ENCODE measurements at places on chromosomes 5 and 9.
A peak's percentile ranks its signal among the peaks of the same experiment; 100 is the strongest.

DNA sequence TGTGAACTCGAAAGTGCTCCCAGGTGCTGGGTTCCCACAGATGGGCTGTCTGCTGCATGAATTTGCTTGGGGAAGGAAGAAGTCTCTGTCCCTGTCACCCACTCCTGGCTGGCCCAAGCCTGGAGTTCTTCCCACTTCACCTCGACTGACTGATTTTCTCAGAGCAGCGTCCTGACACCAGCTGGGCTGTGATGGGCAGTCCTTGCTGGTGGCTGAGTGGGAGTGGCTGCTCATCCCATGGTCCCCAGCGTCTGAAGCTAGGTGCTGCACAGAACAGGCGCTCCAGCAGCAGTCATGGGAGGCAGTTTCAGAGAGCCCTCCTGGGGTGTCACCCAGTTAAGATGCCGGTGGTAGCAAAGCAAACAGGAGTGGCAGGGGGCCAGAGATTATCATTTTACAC lies 10.1 kb upstream of the NEURL1B start:
- DNase-seq = no peak

DNA sequence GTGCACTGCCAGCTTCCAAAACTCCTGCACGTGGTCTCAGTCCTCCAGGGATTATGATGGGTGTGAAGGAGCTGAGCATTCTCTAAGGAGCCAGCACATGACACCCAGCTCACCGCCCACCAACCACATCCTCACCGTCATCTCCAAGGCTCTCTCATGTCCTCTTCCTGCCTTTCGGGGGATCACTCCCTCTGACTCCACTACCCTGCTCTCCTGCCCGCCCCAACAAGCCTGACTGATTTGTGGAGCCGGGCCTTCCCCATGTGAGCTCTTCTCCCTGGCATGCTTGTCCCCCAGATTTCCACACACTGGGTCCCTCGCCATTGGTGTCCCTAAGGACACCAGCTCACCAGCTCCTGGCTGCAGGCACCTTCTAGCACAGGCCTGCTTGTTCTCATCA lies 1.9 kb downstream of the ABO start:
- DNase-seq = peak; percentile 24

DNA sequence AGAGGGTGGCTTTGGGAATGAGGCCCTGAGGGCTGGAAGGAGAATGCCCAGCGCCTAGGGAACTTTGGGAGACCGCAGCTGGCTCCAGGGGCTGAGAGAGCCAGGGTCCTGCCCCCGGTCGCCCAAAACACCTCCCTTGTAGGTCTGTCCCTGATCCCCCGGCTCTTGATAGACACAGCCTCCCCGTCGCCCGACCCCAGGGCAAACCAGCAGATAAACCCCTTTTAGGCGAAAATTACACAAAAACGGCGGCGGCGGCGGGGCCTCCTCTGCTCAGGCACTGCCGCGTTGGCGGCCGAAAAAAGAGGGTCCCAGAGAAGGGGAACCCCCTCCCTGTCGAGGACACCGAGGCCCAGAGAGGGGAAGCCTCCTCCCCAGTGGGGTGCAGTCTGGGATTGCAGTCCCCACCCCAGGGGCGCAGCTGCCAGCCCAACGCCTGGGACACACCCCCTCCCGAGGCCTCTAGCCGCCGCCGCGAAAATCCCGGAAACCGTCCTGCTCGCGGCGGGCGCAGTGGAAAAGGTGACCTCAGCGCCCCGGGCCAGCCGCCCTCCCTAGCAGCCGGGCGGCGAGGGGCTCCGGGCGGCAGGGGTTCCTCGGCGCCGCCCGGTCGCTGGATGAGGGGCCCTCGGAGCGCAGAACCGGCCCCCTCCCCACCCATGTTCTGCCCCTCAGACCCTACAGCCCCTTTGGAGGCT lies 3.1 kb upstream of the BARX1 start:
- DNase-seq = no peak

GRCh38 chr9:6272229-6272598 lies 56.0 kb upstream of the TPD52L3 start:
- peak; percentile 62 for DNase-seq

DNA sequence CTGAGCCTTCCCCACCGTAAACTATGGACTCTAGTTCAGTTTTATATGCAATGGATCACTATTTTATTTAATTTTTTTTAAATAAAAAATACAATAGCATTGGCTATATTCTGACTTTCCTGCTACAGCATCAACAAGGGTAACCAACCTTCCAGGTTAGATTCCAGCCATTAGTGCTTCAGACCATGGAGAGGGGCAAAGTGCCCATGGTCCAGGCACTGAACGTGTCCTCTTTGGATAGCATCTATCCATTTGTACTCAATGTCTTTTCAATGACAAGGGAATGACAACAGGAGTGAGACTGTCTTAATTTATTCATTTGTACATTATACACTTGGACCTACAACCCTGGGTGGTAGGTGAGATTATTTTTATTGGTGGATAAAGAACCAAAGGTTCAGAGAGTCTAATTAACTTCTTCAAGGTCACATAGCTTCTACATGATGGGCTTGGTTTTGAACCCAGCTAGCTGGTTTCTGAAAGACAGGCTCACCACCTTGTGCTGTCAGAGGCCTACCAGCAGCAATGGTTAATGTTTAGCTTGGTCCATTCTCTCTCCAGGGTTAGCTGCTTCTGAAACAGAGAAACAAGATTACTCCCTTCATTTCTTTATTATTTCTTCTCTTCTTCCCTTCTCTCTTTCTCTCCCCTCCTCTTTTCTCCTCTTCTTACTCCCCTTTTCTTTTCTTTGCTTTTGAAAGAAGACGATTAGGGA lies 11.5 kb downstream of the TMEM171 start:
- no peak for DNase-seq

DNA sequence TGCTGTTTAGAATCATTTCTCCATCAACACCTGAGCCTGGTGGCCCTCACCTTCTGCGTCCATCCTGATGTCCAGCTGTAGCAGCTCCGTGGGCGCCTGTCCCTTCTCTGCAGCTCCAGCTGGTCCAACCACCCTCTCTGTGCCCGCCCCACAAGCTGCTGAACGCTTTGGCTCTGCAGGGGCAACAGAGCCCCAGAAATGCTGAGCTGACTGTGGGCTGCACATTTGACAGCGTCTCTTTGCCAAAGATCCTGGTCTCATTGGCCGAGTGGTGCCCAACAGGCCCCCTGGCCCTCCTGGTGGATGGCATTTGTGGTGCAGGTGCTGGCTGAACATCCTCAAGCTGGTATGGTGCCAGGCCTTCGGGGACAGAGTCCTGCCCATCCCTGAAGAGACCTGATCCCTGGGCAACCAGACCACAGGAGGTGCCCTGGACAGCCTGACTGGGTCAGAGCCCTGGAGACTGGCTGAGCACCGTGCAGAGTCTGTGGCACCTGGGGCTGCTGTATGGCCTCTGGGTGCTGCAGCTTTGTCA lies 25.3 kb upstream of the CEP72 start:
- DNase-seq = peak; percentile 48

DNA sequence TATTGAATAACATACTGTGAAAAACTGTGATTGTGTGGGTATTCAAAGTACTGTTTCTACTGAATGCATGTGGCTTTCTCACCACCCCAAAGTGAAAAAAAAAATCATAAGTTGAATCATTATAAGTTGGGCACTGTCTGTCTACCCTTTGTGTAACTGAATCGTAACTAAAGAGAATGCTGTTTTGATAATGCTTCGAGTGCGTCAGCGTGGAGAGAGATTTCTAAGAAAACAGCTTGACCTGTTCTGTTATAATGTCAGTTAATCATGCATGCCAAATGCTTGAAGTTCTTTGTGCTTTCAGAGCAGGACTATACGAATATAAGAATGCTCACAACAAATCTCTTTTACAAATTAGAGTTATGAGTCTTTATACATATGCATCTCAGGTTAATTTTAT lies 148.8 kb upstream of the SGCD start:
- no peak for DNase-seq

DNA sequence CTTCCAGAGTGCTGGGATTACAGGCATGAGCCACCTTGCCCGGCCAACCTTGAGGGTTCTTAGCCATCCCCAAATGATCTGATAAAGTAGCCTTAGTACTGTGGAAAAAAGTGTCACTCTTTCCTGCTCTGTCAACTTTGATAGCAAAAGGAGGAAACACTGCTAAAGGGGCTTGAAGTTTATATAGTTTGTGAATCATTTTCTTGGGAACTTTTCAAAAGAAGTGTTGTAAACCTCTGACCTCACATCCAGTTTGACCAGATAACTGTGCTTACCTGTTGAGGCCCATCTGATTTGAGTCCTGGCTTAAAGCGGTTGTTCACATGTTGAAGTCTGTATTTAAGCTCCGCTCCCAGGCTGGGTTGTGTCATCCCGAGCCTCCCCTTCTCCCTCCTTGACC lies 303.3 kb downstream of the DOCK8 start:
- no peak for DNase-seq

DNA sequence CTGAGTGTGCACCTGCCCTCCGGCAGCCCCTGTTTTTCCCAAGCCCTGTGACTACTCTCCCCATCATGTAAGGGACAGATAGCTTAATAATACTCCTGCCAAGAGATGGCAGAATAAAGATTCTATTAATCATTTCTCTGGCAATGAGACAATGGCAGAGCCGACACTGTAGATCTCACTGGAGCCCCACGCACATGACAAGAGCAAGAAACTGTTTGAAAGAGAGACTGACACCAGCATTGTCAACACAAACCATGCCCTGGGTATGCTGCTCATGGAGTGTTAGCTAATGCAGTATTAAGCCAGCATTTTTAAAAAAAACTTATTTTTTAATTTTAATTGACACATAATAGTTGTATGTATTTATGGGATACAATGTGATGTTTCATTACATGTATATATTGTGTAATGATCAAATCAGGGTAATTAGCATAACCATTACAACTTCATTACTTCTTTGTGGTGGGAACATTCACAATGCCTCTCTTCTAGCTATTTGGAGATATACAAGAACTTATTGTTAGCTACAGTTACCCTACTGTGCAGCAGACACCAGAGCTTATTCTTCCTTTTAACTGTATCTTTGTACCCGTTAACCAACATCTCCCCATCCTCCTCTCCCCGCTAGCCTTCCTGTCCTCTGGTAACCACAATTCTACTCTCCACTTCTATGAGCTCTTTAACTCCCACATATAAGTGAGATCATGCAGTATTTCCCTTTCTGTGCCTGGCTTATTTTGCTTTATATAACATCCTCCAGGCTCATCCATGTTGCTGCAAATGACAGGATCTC lies 31.5 kb upstream of the SEMA4D start:
- no peak for DNase-seq

GRCh38 chr9:133960568-133961129 lies 31.5 kb downstream of the VAV2 start:
- DNase-seq = no peak

All from left lobe of liver (tissue), 2 donors.